Right ventricle myocardium superior (tissue), 1 donor: ENCODE measurements at places on chromosomes 13 and 19. TPM values are rescaled to one million over a fixed set of nuclear protein-coding genes. Genes with fewer than 3 reads are reported as not detected.

DNA sequence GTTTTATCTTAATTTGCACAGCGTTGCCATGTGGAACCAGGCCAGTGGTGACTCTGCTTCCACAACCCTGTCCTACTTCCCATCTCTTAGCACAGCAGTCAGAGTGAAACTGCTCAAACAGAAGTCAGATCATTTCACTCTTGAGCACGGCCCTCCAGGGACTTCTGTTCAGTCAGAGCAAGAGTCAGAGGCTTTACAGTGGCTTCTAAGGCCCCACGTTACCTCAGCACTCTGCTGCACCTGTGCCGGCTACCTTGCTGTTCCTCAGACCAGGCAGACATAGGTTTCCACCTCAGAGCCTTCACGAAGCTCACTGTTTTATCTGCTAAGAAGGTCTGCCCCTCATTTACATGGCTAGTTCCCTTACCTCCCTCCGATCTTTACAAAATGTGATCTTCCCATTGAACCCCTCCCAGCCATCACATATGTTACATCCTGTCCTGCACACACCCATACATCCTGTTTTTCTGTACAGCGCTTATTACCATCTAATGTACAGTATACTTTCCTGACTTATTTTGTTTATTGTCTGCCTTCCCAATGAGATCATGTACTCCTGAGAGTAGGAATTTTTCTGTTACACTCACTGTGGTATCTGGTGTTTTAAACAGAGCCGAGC is 41.6 kb downstream of the TM9SF2 start:
- no peak for DNase-seq

DNA sequence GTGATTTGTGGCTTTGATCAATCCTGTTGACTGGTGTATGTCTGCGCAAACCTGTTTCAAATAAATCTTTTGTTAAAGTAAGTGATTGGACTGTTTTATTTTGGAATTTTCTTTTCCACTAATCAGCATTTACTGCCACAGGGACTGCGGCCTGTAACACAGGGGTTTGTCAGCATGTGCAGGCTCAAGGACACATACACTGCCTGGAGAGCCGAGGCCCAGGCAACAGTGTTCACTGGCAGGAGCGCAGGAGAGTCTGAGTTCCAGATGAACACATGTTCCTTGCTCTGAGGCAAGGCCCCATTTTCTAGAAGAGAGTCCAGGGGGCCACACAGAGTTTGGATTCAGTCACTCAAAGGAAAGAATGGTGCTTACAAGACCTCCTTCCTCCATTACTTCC is 26.0 kb downstream of the SHISA2 start:
- DNase-seq = no peak

- no peak for DNase-seq
These were observed 98.7 kb downstream of the ZMYM2 start for GRCh38 chr13:20057214-20057613.

- no peak for DNase-seq
These were observed 303.5 kb downstream of the DLEU7 start for GRCh38 chr13:50539791-50540530.

- no peak for DNase-seq
These were observed 37.9 kb downstream of the ZFR2 start for GRCh38 chr19:3830621-3831589.

DNA sequence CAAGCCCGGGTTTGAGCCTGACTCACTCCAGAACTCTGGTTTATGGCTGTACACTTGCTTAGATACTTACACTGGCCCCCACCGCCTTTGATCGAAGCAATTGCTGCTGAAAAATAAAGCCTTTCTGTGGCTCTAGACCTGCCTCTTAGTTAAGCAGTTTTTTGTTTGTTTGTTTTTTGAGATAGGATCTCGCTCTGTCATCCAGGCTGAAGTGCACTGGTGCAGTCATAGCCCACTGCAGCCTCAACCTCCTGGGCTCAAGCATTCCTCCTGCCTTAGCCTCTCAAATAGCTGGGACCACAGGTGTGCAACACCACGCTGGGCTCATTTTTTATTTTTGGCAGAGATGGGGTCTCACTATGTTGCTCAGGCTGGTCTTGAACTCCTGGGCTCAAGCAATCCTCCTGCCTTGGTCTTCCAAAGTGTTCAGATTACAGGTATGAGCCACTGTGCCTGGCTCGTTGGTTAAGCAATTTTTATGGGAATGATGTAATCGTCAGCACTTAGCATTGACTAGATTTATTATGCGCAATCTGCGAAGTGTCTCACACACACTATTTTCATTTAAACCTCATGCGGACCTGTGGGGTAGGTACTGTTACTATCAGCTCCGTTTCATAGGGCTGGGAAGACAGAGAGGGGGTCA is 22.2 kb downstream of the PPP2R1A start:
- DNase-seq = no peak

GRCh38 chr13:90414691-90415596 is 932.5 kb upstream of the MIR17HG start:
- DNase-seq = no peak

- DNase-seq = no peak
These were observed 25.2 kb downstream of the ACTL9 start for GRCh38 chr19:8673276-8673891.

Gene CAPNS1
- total RNA-seq = 781 TPM

Gene MADCAM1
- total RNA-seq = 0.24 TPM

Gene FAM83E
- not detected for total RNA-seq

Gene JAK3
- 1.5 TPM for total RNA-seq

Gene SIGLEC12
- total RNA-seq = not detected
